ENCODE measurements at places on chromosomes 3 and 15.

DNA sequence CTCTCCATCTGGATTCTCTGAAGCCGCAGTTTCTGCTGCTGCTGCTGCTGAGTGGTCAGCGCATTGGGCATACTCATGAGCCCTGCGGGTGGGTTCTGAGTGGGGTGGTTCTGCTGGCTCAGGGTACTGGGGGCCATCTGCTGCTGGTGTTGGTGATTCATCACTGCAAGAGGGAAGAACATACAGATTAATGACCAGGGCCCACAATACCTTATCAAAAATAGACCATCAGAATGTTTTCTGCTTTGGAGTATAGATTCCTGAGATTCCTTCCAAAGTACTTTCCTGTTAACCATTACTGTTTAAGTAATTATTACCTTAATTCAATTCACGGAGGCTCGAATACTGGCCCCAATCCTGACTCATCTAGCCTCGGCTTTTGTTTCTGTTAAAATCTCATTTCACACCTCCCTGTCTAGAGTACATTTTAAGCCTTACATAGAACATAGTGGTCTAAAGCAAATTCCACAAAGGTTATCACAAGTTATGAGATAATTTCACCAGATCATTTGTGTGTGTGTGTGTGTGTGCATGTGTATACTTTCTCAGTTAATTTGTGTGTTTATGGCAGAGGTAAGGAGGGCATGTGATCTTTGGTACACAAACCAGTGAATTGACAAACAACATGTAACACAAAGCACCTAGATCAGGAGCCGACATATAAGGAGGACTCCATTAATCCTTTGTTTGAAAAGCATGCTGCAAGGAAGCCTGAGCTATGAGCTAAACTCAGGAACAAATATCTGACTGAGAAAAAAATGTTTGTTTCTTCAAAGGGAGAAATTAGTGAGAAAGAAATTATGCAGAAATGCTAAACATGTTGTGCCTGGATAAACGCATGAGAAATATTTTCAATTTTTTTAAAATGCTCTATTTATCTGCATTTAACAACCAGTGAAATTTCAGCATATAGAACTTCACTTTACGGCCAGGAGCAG lies 68.1 kb downstream of the TM4SF4 start:
- peak overlapping the region; percentile 12 for H3K4me3 ChIP-seq
- peaks cover 7% of the 10 kb centered on the region for H3K4me1 ChIP-seq
- H3K36me3 ChIP-seq, result no peaks in the 10 kb centered on the region
- H3K27me3 ChIP-seq, result no peaks in the 10 kb centered on the region

DNA sequence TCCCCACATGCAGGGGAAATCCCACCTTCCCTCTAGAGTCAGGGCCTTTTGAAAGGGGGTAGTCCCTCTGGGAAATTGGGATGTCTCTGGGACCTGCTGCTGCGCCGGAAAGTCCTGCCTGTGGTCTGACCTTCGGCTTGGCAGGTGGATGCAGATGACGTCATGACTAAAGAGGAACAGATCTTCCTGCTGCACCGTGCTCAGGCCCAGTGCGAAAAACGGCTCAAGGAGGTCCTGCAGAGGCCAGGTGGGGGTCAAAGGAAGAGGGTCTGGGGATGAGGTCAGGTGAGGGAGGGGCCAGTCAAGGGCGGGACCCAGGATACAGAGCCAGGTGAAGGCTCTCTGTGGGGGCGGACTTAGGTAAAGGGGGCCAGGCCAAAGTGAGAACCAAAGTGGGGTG lies 16.2 kb downstream of the PTH1R start:
- no peaks in the 10 kb centered on the region for H3K36me3 ChIP-seq
- H3K4me1 ChIP-seq, result no peaks in the 10 kb centered on the region
- H3K27ac ChIP-seq, result no peak overlapping the region
- no peak for DNase-seq

DNA sequence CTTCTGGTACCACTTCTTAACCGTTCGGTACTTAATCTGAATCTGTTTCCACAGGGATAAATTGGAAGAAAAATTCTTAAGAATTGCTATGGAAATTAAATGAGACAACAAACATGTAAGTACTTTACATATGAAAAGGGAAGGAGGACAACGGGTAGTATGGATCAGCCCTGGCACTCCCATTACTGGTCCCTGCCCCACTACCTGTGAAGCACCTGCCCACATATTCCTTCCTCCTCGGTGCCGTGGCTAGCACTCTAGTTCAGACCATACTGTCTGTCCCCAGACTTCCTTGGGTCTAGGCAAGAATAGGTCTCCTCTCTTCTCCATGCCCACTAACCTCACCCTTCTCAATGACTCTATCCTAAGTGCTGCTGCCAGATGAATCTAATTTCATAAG lies 46.2 kb downstream of the SHQ1 start:
- no peak overlapping the region for H3K4me3 ChIP-seq
- no peaks in the 10 kb centered on the region for H3K27me3 ChIP-seq
- peaks cover 3% of the 10 kb centered on the region for H3K4me1 ChIP-seq
- no peak overlapping the region for H3K27ac ChIP-seq
- DNase-seq, result no peak
- no peaks in the 10 kb centered on the region for H3K36me3 ChIP-seq

DNA sequence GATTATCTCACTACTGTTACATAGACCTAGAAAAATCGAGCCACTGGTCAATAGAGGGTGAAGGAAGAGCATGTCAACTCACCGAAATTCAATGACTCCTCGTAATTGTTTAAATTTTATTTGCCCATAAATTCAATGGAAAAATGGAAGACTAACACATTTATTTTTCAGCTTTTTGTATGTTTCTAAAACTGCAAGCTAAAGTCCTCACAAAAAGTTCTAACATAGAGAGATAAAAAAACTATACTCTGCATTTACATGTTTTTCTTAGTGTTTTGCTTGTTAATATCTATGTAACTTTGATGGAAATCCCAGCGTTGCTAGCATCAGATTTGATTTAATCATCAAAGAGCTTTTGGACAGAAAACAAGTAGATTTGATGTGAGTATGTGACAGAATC lies 6.8 kb downstream of the ARPP21 start:
- no peak for DNase-seq
- no peaks in the 10 kb centered on the region for H3K36me3 ChIP-seq
